ENCODE measurements at places on chromosomes 4 and X.

- no peak for DNase-seq
Observed at GRCh38 chr4:8393593-8394038, 46.9 kb downstream of the ACOX3 start.

- DNase-seq = no peak
Observed at GRCh38 chr4:177511611-177512010, 69.4 kb upstream of the AGA start.

DNA sequence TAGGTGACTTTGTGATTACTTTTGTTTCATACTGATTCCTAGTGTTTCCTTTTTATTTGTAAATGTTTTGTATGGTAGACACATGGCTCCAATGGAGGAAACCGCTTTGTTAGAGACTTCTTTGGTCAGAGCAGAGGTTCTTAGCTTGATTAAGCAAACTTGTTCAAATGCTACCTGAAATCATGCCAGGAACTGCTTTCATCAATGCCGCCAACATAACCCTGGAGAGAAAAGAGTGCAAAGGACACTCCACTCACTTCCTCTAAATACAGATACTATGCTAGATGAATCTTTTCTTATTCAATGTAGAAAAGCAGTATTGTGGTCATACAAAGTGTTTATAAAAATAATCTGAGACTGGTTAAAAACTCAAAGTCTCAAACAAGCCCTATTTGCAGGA, 25.7 kb upstream of the COX7B2 start:
- no peak for DNase-seq

GRCh38 chr4:171812665-171813525, at the start of gene GALNTL6:
GALNTL6 (plus strand) TSS chr4:171813404.
- no peak for DNase-seq

GRCh38 chr4:133147921-133148689, 989 bp upstream of the PCDH10 start:
- no peak for DNase-seq
